ENCODE measurements at places on chromosomes 4 and X. TPM values are rescaled to one million over a fixed set of nuclear protein-coding genes. Genes with fewer than 3 reads are reported as not detected.

DNA sequence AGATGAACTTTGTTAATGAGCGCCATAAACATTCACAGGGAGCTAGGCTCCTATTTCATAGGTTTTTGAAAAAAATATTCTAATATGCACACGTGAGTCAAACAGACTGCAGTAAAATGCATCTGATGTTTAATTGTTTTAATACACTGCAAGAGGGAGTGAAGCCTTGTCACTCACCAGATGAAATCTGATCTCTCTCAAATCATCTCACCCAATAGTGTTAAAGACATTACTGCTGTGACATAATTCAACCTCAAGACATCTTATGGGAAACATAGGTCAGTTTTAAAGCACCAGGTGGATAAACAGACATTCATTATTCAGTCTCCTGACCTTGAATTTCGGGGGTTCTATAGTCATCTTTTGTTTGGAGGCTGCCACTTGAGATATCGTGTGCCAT is 148.3 kb downstream of the MAML3 start:
- peak; percentile 63 for DNase-seq

DNA sequence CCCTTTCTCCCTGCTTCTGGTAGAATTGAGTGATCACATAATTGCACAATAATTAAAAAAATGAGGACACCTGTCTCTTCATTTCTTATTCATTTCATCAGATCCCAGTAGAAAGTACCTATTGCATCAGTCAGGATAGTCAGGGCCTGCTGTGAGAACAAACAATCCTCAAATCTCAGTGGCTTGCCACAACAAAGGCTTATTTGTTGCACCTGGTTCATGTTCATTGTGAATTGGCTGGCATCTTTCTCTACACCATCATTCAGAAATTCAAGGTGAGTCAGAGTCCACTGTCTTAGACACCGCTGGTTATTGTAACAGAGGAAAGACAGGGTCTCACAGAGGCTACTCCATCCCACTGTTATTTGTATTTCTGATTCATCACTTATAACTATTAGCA is 409.8 kb downstream of the STIM2 start:
- no peak for DNase-seq

NR3C2 gene
- 5.2 TPM for total RNA-seq

DNA sequence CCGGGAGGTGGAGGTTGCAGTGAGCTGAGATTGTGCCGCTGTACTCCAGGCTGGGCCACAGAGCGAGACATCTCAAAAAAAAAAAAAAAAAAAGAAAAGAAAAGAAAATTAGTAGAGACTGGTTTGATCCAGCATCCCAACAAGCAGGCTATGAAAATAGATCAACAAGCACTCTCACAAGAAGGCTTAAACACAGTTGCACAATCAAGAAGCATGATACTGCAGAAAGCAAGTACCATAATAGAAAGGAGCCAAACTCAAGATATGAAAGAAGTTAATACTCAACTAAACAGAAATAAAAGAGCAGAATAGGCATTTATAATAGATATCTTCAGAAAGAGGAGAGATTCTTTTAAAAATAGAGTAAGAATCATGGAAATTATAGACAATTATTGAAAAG is 10.6 kb downstream of the TLR6 start:
- DNase-seq = no peak

DNA sequence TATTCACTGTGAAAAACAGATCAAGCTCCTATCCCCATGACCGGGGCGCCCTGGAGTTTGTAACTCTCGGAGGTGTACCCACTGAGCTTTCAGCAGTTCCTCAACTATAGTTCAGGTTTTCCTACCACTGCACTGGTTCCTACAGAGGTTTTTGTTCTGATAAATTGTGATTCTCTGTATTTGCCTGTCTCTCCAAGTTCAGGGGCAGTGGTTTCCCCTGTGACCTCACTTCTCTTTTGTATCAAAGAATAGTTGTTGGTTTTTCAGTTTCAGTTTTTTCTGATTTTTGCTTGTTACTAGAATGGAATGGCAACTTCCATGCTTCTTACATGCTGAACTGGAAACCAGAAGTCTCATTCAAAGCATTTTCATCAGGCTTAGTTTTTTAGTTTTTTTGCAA is 56.8 kb upstream of the PLS3 start:
- no peak for DNase-seq

DNA sequence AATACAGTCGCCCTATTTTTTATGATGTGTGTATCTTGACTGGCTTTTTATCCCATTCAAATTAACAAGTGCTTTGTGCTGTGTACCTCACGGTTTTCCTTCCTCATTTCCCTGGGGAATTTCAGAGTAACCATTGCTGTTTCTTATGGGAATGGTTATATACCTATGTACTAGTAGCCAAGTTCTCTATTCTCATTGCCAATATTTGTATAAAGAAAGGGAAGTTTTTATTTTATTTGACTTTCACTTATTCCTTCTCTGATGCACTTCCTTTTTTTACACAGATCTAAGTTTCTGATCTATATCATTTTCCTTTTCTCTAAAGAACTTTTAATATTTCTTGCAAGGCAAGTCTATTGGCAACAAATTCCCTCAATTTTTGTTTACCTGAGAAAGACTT is 181.3 kb downstream of the SOWAHB start:
- no peak for DNase-seq

CHRDL1 gene
- total RNA-seq = 13.4 TPM

UGT2A3 gene
- not detected for total RNA-seq

IL21 gene
- not detected for total RNA-seq

FSTL5 gene
- 4.9 TPM for total RNA-seq

- no peak for DNase-seq
Observed at GRCh38 chrX:47498411-47498810, 15.4 kb upstream of the ZNF41 start.

GRCh38 chr4:119731146-119731742 is 102.6 kb upstream of the PDE5A start:
- DNase-seq = no peak

GRCh38 chr4:168509786-168510185 is 12.9 kb downstream of the PALLD start:
- DNase-seq = no peak

DNA sequence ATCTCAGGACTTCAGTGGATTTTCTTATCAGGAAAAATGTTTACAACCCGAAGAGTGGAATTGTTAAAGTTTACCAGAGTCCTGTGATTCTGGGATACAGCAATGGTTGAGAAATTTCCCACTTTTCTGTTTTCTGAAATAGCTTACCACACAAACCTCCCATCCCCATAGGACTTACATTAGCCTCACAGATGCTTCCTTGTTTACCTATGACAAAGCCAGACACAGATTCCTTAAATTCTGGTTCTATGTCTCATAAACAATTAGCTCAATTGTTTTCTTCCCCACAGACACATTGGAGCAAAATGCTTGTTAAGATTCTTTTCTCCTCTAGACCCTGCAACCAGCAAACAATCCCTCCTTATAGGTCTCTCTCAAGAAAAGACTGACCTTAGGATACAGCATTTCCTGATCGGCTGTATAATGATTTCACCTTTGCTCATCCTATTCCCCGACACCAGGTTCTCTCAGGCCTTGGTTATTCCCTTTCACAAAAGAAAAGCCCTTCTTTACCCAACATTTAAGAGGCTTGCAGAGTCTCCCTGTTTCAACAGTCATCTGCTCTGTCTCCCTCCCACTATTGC is 886.2 kb downstream of the ARAP2 start:
- no peak for DNase-seq

DNA sequence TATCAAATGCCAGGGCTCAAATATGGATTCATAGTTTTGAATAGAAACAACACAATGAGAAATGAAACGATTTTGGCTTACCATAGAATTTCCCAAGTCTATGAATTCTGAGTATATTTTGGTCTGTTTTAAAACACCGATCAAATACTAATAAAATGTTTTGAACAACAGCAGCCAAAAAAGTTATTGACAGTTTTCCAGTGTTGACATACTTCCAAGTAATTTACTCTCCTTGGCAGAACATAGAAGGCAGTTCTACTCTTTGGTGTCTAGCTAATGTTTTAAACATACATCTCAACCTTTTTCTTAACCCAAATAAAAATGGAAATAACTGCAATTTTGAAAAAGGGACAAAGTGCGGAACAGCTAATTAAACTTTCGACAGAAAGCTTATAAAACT is 1419.8 kb downstream of the ADGRL3 start:
- DNase-seq = no peak

- no peak for DNase-seq
Observed at GRCh38 chr4:61714387-61714911, 514.3 kb downstream of the ADGRL3 start.

PLA2G12A gene
- 15.0 TPM for total RNA-seq

DNA sequence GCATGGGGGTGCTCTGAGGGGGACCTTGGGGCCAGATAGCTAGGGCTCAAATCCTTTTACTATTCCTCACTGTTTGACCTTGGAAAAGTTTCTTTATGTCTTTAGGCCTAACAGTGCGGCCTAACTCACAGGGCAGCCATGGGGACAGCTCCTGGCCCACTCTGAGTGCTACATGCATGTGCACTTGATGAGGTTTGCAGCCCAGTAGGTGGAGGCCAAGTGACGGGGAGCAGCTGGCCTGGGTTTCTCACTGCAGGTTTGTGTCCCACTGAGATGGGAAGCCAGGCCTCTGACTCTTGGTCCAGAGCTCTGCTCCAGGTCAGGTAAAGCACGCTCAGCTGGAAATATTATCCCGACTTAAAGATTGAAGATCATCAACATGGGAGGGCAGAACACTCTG is 102.8 kb downstream of the SLC2A9 start:
- no peak for DNase-seq

CCDC120 gene
- 3.6 TPM for total RNA-seq

- DNase-seq = peak; percentile 52
Observed at GRCh38 chr4:76984127-76984526, 34.6 kb downstream of the SEPTIN11 start.

- no peak for DNase-seq
Observed at GRCh38 chr4:10118048-10119004, 1.7 kb upstream of the WDR1 start.

DNA sequence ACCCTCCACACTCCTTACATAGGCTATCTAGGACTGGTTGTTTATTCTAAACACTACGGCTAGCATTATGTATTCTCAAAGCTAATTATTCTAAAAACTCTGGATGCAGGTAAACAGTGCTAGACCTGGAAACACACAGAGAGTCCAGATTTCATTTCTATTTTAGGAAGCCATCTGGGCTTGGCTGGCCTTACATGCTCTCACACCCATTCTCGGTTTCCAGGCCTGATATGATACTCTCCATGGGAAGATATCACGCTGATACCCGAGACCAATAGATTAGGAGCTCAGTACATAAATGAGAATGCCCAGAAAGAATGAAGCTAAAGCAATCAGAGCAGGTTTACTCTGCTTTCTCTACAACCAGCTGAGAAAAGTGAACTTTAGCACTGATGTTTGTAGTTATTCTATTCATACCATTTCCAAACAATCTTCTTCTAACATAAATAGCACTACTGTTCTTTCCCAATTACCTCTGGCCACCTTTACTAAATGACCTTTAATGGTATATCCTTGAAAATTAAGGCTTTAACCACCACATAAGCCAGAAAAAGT is 973.3 kb downstream of the PCDH18 start:
- DNase-seq = no peak

DNA sequence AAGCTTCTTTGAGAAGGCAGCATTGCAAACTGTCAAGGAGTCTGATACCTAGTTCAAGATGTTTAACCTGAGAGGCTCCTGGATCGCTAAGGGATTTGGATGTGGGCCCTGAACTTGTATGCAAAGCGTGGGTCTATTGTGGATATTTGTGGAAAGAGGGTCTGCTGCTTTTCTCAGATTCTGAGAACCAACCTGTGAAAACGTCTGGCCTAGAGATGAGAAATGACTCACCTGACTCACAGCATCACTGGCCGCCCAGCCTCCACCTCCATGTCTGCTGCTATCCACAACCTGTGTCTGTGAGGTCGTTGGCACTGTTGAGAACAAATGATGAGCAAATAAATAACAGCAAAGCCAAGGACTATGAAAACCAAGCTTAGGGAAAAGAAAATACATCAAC is 33.3 kb upstream of the PROM1 start:
- DNase-seq = no peak

FGG gene
- total RNA-seq = not detected

- no peak for DNase-seq
Observed at GRCh38 chr4:14888790-14889572, 113.3 kb upstream of the CPEB2 start.

DNA sequence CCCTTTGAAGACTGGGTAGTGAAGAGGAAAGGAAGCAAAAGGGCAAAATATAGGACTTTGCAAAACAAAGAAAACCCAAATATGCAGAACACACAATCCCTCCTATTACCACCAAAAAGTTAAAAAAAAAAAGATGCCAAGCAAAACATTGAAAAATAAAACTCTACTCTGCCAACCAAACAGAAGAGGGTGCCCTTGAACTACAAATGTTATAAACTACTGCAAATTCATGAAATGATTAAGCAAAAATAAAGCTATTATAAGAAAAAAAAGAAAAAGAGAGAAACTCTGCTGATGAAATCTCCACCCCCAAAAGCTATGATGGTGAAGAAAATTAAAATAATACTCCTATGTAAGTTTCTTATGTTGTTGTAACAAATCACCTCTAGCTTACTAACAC is 168.5 kb upstream of the STK26 start:
- no peak for DNase-seq

SLC39A8 gene
- total RNA-seq = 21.0 TPM

- DNase-seq = no peak
Observed at GRCh38 chr4:147682755-147683154, 1.2 kb downstream of the PRMT9 start.

DAPP1 gene
- total RNA-seq = 27.6 TPM

GRCh38 chrX:37678574-37678973 is 7.0 kb upstream of the XK start:
- no peak for DNase-seq

SAGE1 gene
- total RNA-seq = not detected

PCDH10 gene
- 0.49 TPM for total RNA-seq

- DNase-seq = no peak
Observed at GRCh38 chr4:120055162-120055561, 11.5 kb downstream of the MAD2L1 start.

All from skin of body (tissue), 3 donors.